ENCODE measurements at places on chromosomes 1 and 21.

- no peak for DNase-seq
Measured at GRCh38 chr1:23673086-23673813, 18.4 kb upstream of the RPL11 start.

DNA sequence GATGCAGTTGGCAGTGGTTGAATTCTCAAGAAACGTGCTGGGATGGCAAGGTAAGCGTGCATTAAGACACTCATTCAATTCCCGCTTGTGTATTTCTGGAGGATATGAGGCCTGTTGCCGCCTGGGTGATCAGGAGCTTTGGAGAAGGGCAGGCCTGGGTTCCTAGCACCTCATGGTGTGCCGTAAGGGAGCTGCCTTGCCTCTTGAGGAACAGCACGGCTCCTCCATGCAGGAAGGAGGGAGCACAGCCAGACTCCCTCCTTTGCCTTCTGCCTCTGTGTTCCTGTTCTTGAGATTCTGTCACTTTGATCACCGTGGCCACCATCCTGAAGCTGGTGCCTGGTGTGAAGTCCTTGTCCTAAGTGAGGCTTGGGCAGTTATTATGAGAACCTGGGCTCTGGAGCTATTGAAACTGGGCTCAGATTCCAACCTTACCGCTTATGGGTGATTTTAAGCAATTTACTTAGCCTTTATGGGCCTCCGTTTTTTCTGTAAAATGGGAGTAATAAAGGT lies 18.3 kb downstream of the SLFNL1 start:
- peak; percentile 10 for DNase-seq

DNA sequence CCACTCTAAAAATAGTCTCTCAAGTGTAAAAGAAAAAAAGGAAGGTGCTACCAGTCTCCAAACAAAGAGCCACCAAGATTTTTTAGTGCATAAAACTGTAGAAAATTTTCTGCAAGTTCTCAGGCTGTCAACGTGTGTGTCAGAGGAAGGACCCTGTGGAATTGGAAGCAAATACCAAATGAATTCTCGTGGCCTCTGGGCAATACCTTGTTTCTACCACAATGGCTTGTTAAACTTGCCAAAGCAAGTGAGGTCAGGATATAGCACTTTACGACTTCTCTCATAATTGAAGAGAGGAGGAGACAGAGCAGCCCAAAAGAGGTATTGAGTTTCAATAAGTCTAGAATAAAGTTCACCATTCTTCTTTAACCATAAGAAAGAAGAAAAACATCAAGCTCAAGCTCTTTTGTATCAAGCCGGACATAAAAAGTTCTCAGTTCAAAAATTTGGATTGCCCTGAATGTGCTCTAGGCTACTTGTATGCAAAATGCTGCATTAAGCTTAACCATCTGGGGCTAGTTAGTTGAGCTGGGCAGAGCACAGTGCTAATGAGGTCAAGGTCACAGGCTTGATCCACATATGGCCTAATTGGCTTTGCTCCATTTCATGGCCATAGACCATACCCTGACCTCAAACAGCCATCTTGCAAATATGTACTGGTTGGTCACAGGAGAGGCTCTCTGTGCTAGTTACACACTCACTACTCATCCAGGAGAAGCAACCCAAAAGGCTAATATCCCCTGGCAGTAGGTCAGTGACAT lies 60.5 kb downstream of the TBX15 start:
- DNase-seq = no peak

- DNase-seq = no peak
Measured at GRCh38 chr1:26180010-26180506, 2.8 kb downstream of the CNKSR1 start.

DNA sequence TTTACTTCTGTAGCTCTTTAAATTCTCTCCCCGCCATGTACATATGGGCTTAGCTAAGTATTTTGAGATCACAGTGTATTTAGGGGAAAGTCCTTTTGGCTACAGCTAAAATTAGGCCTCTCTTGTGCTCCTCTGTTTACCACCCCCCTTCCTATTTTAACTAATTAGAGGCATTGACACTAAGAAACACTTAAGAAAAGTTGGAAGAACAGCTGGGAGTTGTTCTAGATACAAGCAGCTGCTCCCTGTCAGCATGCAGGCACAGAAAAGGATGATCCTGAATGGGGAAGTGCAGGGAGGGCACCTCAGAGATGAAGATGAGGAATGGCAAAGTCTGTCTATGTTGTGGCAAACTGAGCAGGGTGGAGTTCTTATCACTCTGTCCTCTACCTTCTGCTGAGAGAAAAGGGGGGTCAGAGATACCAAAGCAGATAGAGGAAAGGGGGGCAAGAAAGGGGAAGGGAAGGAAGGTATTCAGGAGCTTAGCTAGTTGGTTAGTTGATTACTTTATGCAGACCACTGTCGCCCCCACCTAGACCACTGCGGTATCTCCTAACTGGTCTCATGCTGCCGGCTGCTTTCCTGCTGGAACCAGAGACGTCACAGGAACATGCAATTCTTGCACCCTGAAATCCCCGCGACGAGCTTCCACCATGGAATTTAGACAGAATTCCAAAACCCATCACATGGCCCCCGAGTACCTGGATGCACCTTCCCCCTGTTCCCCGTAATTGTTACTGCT lies 82.4 kb upstream of the HOOK1 start:
- no peak for DNase-seq

DNA sequence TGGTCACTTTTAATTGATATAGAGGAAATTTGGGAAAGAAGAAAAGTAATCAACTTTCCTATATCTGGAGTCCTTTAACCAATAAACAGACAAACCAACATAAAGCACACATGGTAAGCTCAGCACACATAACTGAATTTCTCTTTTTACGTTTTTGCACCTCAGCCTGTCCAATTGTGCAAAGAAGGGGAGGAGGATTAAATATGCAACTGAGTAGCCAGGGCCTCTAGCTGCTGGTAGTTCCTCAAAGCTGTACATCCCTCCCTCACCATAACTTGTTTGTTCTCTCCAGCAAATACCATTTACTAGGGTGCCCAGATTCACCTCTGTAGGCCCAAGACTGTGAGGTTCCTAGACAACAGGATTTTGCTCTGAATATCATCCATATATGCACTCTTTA lies 25.4 kb downstream of the ST6GALNAC5 start:
- no peak for DNase-seq

- no peak for DNase-seq
Measured at GRCh38 chr1:201605385-201606010, 66.6 kb downstream of the NAV1 start.

DNA sequence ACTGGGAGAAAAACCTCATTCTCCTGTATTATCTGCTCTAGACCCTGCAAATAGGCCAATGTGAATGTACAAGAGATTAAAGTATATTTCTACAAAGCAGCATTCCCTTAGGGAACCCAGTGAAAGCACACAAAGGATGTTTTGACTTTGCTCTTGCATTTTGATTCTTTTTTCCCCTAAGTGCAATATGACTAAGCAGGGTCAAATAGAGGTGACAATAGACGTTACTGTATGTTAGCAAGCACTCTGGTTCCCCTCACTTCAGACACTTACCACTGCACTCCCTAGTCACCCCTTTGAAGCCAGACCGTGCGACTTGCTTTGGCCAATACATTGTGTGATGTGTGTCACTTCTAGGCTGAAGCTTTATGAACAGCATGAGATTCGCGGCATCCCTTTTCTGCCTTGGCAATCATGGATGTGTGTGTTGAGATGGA lies 209.7 kb downstream of the RHOU start:
- DNase-seq = no peak

- no peak for DNase-seq
Measured at GRCh38 chr1:91610102-91610501, 109.5 kb downstream of the CDC7 start.

GRCh38 chr1:110756506-110756905 lies 81.8 kb upstream of the KCNA3 start:
- DNase-seq = no peak

DNA sequence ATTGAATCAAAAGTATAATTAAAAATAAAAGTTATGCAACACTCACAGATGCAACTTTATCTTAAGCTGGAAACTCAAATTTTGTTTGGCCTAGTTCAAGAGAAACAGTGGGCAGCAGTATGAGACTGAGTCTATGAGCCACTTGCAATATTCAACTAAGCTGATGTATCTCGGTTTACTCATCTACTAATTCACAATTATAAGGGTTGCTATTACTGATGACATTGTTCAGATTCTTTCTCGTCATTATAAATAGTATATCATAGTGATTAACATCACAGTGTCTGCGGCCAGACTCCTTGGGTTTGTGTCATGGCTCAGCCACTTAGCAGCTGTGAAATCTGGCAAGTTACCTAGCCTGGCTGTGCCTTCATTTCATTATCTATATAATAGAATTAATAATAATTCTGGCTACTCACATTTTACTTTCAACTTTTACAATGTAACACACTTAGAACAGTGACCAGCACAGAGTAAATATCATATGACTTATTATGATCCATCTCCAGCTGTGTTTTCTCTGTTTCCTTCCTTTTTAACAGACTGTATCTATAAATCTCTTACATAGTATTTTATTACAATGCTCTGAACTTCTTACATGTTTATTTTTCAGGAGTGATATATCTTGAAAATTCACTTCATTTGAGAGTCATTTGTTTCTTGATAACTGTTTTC lies 194.3 kb upstream of the RGS18 start:
- no peak for DNase-seq

GRCh38 chr21:17976139-17976538 lies 157.0 kb upstream of the C21orf91 start:
- no peak for DNase-seq

DNA sequence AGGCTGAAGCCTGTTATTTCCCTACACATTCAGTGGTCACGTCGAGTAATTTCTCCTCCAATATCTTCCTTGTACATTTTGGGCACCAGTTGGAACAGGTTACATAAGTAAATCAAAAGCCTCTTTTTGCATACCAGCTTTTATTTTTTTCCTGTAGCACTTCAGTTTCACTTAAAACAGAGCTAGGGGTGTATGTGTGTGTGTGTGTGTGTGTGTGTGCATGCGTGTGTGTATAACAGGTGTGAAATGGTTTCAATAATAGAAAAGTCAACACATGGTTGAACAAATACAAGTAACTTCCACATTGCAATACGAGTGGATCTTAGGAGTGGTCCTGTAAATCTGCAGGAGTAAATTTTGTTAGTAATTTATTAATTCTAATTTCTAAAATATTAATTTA lies 3.0 kb upstream of the MAN1A2 start:
- no peak for DNase-seq

DNA sequence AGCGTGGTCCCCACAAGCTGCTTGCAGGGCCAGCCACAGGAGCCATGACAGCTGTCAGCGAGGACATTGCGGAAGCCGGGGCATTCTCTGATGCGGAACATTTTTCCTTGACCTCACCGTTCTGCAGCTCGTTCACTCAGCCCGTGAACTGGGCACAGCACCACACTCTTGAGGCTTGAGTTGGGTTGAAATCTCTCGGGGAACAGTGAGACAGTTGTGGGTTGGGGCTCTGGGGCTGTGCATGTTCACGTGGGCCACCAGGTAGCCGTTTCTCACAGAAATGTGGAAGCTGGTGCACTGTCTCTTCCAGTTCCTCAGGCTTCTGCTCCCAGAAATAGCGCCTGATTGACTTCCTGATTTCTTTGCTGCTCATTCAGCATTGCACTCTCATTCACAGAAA lies 69.8 kb downstream of the SPSB1 start:
- no peak for DNase-seq

DNA sequence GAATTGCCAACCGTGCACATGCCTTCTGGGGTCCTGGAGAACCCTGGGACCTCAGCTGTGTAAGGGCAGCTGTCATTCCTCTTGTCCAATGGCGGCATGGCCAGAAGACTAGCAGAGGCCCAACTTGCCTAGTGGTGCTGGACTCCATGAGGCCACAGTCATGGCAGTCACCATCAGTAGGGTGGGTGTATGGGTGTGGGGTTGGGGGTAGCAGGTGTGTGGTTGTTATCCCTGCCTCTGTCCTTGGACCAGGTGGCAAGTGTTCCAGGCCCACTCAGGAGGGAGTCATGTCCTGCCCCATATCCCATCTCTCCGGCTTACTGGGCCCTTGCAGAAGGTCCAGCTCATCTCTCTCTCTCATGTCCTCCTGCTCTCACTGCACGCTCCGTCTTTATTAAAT lies 1596.2 kb downstream of the MRPL39 start:
- DNase-seq = no peak

DNA sequence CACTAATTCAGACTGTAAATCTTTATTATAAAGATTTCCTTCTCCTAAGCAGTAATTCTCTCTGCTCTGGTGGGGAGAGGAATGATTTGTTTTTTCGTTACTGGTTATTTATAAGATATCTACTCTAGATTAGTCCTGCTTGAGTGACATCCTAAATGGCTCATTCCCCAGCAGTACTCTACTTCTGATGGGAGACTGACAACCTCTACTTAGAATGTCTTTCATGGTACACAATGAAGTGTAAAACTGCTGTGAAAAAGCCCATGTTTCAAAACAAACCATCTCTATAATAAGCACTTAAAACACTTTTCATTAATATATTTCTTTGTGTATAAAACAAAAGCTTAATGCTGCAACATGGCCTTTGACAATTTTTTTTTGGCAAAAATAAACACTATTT lies 33.9 kb upstream of the ESRRG start:
- DNase-seq = no peak

- no peak for DNase-seq
Measured at GRCh38 chr1:205505076-205505729, 734 bp downstream of the CDK18 start.

DNA sequence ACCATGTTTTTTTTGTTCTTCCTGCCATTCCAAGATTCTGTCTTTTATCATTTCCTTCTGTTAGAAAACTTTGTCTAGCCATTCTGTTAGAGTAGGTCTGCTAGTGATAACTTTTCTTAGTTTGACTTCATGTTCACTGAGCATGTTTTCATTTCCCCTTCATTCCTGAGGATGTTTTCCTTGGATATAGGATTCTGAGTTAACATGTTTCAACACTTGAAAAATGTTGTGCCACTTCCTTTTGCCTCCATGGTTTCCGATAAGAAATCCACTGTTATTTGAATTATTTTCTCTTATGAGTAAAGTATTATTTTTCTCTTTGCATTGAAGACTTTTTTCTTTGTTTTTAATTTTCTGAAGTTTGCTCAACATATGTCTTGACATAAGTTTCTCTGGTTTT lies 66.7 kb downstream of the ATP1A1 start:
- no peak for DNase-seq

DNA sequence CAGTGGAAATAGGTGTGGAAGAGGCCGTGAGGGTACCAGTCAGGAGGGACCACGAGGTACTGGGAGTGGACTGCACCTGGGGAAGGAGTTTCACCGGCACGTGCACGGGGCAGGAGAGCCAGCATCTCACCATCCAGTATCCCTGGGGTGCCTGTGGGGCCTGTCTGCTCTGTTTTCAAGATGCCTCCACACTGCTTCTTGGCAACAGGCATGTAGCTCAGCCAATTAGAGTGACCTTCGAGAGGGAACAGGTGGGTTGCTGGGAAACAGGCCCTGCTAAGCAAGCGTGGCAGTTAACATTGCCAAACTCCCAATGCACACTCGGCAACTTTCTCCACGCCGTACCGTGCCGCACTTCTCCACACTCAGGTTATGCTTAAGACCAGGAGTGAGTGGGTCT lies 17.7 kb downstream of the KCNC4 start:
- peak; percentile 53 for DNase-seq

- DNase-seq = no peak
Measured at GRCh38 chr1:170375082-170375723, 156.8 kb upstream of the GORAB start.

Measured in DMS79 (cell line).